ENCODE measurements at places on chromosomes 11 and 22.

GRCh38 chr22:28051787-28052356 is 132.8 kb upstream of the PITPNB start:
- no peak for DNase-seq

DNA sequence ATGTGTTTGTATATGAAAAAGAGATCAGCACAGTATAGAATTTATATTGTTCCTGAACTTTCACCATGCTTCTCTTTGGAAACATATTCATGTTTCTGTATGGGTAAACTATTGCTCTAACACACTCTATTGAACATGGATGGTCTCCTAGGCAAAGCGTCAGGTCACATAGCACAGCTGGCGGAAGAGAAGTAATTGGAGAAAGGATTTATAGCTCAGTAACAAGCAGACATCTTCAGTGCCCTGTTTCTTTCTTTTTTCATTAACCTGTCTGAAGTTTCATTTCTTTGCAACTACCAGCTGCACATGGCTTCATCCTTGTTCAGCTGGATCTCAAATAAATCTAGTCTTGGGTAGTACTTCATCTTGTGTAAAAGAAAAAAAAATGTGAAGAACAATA is 84.4 kb upstream of the TRPC6 start:
- DNase-seq, result no peak

- DNase-seq, result no peak
Measured at GRCh38 chr11:21007297-21007696, 337.9 kb downstream of the NELL1 start.

- DNase-seq, result no peak
Measured at GRCh38 chr22:47053013-47053725, 290.7 kb downstream of the TBC1D22A start.

GRCh38 chr11:103552086-103552485 is 442.9 kb downstream of the DYNC2H1 start:
- DNase-seq, result no peak

- DNase-seq, result no peak
Measured at GRCh38 chr11:117212697-117213355, 13.7 kb downstream of the TAGLN start.

- no peak for DNase-seq
Measured at GRCh38 chr11:786235-787083, 3.4 kb downstream of the CEND1 start.

GRCh38 chr22:37324340-37325038 is 42.2 kb downstream of the CYTH4 start:
- no peak for DNase-seq

DNA sequence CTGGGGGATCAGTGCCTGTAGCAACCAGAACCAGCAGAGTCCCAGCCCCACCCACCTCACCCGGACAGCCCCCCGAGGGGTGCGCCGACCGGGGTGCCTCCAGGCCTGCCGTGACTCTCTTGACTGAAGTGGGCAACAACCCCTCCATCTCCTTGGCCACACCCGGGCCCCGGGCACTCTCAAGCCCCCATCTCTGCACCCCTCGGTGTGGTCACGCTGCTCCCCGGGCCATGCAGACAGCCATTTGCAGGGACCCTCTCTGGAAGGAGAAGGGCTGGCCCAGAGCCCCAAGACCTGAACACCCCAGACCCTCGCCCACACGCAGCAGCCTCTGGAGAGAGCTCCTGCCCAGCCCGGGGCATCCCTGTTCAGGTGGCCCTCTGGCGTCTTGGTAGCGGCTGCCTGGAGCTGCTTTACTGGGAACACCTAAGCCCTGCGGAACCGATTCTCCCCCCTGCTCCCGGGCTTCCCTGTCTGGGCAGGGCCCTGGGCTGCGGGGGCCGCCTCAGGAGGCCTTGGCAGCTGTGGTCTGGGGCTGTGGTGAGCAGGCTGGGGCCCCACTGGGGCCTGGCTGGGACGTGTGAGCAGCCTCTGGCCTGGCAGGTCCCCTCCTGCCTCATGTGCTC is 84.9 kb downstream of the WNT7B start:
- no peak for DNase-seq

DNA sequence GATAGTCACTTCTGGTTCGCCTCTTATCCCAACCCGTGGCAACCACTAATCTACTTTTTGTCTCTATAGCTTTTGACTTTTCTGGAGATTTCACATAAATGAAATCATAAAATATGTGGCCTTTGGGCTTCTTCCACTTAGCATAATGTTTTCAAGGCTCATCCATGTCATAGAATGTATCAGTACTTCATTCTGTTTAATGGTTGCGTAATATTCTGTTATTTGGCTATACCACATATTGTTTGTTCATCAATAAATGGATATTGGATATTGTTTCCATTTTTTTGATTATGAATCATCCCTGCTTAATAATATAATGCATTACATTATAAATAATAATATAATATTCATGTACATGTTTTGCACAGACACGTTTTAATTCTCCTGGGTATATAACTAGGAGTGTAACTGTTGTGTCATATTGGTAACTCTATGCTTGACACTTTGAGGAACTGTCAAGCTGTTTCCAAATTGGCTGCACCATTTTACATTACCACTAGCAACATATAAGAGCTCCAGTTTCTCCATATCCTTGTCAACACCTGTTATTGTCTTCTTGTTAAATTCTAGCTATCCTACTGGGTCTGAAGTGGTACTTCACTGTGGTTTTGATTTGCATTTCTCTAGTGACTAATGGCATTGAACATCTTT is 181.5 kb downstream of the CADM1 start:
- DNase-seq, result no peak

- DNase-seq, result no peak
Measured at GRCh38 chr11:111923951-111924350, 5.2 kb downstream of the C11orf52 start.

DNA sequence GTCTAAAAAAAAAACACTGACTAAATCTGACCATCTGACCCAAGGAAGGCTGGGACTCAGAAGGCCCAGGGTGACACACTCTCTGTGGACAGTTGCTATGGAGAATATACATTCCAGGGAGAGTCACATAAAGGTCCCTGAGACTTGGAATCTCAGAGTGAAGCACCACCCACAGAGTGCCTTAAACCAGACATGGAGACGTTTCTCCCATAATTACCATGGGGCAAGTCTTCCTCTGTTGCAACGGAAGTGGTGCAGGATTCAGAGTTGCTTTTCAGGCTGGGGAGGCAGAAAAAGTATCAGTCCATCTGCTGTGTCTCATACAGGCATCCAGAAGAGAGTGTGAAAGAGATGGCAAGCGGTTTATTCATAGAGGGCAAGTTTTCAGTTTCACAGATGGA is 58.7 kb upstream of the SLN start:
- no peak for DNase-seq

All from AG04450 (cell line).